ENCODE measurements at places on chromosomes 3 and 15.

DNA sequence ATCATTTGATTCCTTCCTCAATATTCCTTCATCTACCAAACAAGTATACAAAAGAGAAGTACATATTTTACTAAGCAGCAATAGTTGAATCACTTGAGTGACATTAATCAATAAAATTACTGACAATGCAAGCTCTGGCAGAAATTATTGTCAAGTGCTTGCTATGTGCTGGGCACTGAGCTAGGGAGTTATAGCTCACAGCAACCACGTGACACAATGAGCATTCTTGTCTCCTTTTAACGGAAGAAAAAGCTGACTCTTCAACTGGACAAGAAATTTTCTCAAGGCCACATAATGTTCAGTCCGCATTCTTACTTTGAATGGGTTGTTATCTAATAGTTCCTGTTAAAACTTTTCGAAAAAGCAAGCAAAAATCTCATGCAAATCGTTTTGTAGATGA lies 500.1 kb downstream of the PYDC2 start:
- no peak for DNase-seq

DNA sequence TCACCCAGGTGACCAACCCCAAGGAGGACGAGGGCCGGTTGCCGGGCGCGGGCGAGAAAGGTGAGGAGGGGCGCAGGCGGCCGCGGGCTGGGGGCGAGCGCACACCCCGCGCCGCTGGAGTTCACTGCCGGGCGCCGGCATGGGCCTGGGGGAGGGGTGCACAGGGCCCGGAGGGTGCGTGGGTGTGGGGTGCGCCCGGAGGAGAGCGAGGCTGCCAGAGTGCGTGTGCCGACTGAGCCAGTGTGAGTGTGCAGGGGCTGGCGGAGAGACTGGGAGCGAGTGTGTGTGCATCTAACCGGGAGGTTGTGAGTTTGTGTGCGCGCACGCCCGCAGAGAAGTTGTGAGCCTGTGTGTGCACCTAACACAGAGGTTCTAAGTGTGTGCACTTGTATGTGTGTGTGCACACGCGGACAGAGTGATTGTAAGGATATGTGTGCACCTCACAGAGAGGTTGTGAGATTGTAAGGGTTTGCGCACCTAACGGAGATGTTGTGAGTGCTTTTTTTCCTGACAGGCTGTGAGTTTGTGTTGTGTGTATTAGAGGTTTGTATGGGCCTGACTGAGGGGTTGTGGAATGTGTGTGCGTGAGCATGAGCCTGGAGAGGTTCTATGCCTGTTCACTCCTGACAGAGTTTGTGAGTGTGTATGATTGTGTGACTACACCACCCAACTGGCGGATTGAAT lies 681 bp downstream of the CTDSPL start:
- peak; percentile 12 for DNase-seq

DNA sequence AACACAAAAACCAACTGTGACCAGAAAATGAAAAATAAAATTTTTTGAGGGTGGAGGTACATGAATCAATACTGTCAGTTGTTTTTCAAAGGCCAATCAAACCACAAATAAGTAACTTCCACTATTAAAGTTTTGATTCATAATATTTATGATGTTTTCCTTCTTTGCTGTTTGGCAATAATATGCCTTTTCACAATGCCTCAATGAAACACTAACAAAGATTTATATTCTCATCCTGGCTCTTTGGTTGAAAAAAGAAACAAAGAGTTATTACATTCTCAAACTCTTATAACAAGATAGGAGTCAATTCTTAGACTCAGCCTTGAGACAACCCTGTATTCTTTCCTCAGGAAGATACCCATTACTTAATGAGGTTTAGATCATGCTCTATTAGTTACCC lies 63.1 kb downstream of the C3orf70 start:
- no peak for DNase-seq

DNA sequence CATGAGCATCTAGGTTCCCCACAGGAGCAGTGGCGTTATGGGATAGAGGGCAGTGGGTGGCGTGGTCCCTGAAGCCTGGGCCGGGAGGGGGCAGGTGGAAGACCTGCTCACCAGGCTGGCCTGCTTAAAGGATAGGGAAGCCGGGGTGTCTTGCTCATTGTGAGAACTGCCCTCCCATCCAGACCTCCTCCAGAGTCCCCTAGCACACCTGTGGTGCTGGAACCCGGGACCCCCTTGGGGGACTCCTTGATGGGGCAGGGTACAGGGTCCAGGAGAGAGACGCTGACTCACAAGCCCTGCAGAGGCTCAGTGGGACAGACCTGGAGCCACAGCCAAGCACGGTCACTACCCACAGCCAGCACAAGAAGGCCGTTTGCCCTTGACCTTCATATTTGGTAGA lies 2.8 kb upstream of the RHCG start:
- DNase-seq: no peak

GRCh38 chr15:57259568-57260040 lies 116.7 kb upstream of the CGNL1 start:
- DNase-seq: no peak

DNA sequence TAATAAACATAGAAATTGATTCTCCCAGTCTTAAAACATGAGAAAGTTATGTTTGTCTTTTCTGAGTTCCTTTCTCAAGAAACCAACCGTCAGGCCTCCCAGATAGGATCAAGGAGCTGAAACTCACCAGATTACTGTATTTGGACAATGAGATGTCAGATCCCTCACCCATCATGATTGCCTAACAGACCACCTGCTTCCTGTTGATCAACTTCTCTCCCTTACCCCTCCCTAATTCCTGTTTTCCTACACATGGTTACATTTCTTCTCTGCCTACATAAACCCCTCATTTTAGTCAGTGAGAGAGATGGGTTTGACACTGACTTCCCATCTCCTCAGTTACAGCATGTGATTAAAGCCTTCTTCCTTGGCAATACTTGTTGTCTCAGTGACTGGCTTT lies 917.5 kb downstream of the FHIT start:
- no peak for DNase-seq

DNA sequence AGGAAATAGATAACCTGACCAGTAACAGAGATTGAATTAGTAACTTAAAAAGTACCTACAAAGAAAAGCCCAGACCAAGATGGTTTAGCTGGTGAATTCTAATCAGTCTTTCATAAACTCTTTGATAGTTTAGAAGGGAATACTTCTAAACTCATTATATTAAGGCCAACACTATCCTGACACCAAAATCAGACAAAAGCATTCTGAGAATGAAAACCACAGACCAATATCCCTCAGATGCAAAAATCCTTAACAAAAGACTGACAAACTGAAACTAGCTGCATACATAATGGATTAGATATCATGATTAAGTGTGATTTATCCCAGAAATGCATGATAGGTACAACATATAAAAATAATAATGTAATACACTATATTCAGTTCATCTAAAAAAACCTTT lies 115.6 kb downstream of the RFX7 start:
- no peak for DNase-seq

- no peak for DNase-seq
Measured at GRCh38 chr3:242602-243355, 46.2 kb downstream of the CHL1 start.

DNA sequence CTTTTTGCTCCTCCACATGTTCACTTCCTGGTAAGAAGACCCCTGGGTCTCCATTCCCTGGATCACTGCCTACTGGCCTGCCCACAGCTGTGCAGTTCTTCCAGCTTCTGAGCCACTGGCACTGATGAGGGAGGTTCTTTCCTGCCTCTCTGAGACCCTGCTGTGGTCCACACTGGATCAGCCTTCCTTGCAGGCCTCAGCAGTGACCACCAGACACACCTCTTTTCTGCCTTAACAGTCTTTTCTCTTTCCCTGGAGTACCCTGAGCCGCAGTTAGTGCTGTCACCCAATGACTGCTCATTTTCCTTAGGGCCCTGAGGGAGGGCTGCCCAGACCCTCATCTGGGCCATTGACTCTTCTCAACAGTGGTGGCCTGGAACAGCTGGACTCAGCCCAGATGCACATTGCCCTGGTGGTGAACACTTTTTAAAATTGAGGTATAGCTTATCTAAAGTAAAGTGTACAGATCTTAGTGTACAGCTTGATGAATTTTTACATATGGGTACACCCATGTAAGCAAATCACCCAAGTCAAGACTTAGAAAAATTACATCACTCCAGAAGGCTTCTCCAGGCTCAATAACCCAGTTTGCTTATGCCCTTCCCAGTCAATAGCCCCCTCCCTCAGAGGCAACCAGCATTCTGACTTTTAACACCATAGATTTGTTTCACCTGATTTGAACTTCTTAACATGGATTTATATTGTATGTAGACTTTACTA lies 32.8 kb upstream of the C3orf80 start:
- DNase-seq: no peak

DNA sequence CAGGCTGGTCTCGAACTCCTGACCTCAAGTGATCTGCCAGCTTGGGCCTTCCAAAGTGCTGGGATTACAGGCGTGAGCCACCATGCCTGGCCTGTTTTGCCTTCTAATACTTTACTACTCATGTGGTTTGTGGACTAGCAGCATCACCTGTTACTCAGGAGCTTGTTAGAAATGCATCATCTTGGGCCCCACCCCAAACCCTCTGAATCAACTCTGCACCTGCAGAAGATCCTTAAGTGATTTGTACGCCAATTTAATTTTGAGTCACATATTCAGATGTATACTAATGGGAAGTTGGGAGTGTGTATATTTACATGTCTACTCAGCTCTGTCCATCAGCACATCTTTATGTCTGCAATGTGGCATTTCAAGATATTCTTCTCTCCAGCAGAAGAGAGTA lies 6.1 kb downstream of the TBC1D21 start:
- no peak for DNase-seq

- DNase-seq: no peak
Measured at GRCh38 chr15:83108266-83109219, 1.1 kb downstream of the TM6SF1 start.

DNA sequence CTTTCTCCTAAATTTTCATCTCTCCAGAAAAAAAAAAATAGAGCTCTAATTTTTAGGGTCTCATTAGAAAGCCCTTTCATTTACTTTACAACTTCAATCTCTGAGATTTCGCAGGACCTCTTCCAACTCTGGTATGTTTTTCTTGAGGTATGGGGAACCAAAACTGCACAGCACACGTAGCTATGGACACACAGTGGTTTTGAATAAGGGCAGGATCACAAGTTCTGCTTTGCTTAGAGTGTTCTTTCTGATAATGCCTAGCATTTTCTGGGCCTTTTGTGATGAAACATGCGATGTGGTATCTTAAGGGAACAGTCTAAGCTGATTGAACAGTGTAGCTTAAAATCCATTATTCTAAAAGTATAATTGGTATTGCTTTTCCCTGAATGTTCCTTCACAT lies 25.3 kb downstream of the ZNF592 start:
- DNase-seq: no peak

DNA sequence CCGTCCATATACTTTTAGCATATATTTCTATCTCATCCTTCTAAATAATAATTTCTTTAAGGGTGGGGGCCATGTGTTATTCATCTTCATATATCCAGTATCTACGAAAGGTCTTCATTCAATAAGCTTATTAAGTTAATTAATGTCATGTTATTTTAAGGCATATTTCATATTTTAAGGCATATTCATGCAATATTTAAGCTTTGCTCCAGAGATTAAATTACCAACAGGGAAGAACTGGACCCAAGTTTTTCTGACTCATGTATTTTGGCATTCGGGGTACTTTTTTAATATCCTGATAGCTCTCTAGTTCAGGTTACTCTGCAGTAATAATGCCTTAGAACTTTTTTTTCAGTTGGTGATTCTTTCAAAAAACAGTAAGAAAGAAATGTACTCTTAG lies 27.4 kb downstream of the PHC3 start:
- no peak for DNase-seq

GRCh38 chr3:127287840-127288239 lies at the start of gene PRR20G:
PRR20G (minus strand) TSS chr3:127288046; CDS start chr3:127287365, 681 bp downstream.
- no peak for DNase-seq

- DNase-seq: no peak
Measured at GRCh38 chr15:31590609-31591008, 264.0 kb downstream of the KLF13 start.

GRCh38 chr3:9932843-9933560 lies 632 bp upstream of the CRELD1 start:
- DNase-seq: peak; percentile 84

- DNase-seq: no peak
Measured at GRCh38 chr3:12496453-12496761, 12.1 kb downstream of the TSEN2 start.
